ENCODE measurements at places on chromosomes 4 and X.
A peak's percentile ranks its signal among the peaks of the same experiment; 100 is the strongest.

DNA sequence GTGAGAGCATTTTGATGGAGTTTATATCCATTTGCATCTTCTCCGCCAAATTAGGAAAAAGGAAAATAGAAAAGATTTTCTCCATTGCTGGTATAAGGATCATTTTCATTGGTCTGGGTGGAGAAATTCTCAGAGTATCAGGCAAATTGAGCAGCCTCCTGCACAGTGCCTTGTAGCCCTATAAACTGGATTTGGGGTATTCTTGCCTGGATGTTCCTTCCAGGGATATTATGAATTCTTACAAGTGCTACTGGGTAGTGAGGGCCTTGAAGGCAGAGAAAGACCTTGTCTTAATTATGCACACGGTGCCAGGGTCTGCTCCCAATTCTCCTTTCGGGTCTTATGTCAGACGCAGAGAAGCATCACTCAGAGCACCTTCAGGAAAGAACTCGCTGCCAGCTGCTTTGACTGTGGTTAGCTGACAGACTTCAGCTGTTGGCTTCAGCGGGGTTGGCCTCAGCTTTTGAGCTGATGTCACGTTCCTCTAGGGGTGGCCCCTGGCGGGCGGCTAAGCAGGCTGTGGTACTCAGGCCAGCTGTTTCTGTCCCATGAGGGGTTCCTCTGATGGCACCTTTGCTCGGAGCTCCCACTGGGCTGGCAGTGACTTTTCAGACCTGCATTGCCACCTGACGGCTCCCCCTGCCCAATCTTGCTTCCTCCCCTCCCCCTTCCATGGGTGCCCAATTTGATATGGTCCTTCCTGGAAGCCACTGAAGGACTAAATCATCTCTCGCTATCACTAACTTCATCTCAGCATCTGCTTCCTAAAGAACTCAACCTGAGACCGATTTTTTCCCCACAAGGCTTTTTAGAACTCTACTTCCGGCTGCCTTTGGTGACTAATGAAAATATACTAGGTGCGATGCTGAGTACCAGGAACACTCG is 519.5 kb downstream of the BCOR start:
- peak; percentile 4 for DNase-seq

DNA sequence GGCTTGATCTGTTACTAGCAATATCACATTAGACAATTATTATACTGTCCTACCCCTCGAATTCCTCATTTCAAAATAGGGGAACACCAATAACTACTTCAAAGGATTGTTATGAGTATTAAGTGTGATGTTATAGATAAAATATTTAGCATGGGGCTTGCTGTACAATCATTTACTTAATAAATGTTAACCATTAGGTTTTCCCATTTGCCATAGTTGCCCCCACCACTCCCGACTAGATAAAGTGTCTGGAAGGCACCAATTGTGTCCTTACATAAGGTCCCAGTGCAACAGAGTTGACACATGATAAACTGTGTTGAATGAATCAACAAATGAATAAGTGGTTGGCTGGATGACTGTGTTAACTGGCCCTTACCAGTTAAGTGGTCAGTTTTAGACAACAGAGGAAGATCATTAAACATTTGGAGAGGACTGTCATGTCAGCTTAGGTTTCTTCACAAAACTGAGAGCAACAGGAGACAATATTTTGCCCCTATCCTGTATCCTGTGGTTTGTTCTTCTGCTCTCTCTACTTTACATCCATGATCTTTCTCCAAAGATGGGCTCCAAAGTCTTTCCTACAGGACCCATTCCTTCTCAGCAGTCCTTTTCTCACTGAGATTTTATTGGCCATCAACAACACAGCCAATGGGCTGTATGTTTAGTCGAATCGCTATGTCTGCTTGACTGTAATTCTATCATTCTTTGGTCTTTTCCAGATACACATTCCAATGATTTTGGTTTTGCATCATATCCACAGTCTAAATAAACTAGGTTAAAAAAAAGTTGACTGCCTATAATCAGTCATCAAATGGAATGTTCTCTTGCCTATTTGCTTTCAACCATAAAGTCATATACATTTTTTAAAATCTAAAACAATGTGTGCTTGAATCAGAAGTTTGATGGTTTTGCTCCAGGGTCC is 74.4 kb downstream of the RNF150 start:
- DNase-seq, result no peak

GRCh38 chr4:139773560-139774318 is 108.1 kb downstream of the MGST2 start:
- no peak for DNase-seq

- DNase-seq, result no peak
These were observed 89.3 kb downstream of the HNRNPD start for GRCh38 chr4:82284475-82284857.

DNA sequence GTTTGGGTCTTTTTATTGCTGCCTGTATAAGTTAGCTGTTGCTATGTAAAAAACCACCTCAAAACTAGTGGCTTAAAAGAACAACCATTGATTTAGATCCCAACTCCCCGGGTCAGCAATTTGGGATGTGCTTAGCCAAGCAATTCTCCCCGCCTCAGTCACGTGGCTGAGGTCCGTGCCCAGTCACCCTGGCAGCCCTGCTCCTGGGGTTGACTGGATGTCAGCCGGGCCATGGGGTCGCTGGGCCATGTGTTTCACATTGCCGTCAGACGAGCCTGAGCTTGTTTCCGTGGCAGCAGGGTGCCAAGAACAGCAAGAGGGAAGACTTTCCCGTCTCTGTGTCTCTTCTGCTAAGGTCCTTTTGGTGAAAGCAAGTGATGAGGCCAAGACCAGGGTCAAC is 345.7 kb upstream of the FAT1 start:
- DNase-seq, result no peak

DNA sequence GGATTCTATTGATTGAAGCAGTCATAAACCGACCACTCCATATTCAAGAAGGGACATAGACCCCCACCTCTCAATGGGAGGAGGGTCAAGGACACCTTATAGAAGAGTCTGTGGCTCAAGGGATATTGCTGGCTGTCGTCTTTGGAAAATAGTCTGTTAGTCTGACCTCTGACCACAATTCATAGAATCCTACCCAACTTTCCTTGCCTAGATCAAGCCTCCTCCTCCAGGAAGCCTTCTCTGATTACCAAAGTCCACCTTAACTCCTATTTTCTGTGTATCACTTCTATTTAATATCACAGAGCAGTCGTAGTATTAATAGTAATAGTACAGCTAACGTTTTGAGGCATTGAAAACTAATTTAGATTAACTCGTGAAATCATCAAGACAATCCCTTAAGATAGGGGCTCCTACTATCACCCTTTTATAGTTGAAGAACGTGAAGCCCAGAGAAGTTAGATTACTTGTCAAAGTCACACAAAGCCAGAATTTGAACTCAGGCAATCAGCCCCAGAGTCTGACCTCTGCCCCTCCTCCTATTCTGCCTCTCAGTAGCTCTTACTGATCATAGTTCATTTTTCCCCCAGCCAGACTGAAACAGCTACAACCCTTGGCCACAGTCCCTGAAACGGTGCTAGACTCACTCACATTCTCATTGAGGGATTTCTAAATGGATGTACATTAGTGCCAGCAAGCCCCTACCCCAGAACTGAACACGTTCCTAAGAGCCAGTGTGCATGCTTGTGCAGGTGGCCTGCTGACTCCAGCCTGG is 636.6 kb downstream of the MID1IP1 start:
- no peak for DNase-seq

GRCh38 chr4:125280892-125281403 is 33.8 kb upstream of the FAT4 start:
- no peak for DNase-seq

GRCh38 chr4:73704314-73705055 is 35.9 kb upstream of the CXCL8 start:
- no peak for DNase-seq

- peak; percentile 7 for DNase-seq
These were observed 49.2 kb downstream of the ENPP6 start for GRCh38 chr4:184168406-184169019.

- DNase-seq, result no peak
These were observed 676.7 kb upstream of the TENM3 start for GRCh38 chr4:181566490-181566889.

- DNase-seq, result no peak
These were observed 294.4 kb downstream of the GPAT3 start for GRCh38 chr4:83830138-83830888.

DNA sequence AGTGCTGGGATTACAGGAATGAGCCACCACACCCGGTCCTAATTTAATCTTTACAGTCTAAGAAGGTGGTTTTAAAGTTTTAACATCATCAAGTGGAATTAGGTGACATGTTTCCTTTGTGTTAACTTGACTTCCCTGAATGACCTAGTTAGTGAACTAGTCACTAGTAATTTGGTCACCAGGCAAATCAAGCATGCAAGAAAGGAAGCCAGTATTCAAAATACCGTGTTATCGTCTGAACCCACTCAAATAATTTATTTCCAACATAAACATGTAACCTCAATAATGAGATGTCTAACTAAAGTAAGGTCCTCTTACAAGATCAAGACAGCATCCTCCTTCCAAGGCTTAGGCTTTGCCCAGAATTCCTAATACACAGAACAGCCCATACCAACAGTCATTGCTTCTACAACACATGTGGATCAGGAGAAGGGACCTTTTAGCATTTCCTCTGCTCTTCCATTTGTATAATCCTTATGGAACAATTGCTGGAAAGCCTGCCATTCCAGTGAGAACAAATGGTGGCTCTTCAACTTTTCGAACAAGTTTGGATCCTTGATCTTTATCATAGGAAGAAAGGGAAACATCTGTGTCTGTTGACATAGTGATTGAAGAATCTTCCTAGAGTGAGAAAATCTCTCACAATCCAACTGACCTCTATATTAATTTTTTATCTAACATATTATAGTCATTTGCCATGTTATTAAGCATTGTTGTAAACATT is 97.2 kb downstream of the ANXA3 start:
- no peak for DNase-seq

GRCh38 chr4:87109121-87109520 is 111.3 kb downstream of the KLHL8 start:
- no peak for DNase-seq

Measured in T follicular helper cell (primary cell).